T-helper 2 cell (primary cell): ENCODE measurements at places on chromosomes 2 and 18.

DNA sequence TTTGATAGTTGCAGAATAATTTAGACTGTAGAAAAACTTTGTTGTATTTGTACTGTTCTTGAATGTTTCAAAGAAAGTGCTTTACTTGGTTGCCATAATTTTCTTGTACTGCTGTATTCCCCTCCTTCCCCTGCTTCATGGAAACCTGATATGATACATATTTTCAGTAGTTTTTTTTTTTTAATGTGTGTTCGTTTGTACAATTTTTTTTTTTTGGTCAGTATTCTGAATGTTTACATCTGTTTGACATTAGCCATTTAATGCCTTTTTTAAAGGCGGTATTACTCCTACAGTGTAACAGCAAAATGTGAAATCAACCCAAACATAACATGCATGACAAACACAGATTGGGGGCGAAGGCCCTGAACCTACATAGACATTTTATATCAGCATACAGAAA lies 172.3 kb downstream of the ASXL3 start:
- no peak for DNase-seq

GRCh38 chr18:3171631-3172030 lies 48.1 kb downstream of the MYOM1 start:
- no peak for DNase-seq

GRCh38 chr2:154374416-154374815 lies 324.1 kb upstream of the KCNJ3 start:
- DNase-seq = no peak

GRCh38 chr2:157318884-157319283 lies 6.7 kb downstream of the ERMN start:
- no peak for DNase-seq

DNA sequence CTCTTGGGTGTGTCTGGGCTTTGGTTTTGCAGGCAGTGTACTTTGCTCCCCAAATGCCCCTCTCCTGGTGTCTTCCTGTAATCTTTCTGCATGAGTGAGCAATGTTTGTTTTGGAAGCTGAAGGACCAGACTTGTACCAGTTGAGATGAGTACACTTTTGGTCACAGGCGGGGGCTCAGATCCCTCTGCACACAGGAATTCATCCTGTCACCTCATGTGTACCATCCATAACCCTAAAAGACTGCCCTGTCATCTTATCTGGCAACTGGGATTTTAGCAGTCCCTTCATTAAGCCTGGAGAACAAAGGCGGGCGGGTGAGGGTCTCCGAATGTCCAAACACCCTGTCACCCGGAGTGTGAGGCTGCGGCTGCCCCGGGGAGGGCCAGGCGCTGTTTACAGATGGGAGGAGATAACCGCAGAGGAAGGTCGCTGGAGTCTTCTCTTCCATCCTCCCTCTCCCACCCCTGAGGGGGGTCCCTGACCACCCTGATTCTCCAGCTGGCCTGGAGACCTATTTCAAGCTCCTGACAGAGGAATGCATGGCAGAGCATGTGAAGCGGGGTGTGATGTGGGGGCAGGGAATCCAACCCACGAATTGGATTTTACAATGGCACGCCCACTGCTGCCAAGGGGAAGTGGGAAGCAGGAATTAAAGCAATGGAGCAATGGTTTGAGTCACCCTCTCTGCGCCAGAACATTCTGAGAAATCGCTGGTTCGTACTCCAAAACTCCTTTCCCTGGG lies 158.2 kb upstream of the MYCN start:
- no peak for DNase-seq

- no peak for DNase-seq
These were observed 59.8 kb upstream of the LGALSL start for GRCh38 chr2:64394153-64394552.

DNA sequence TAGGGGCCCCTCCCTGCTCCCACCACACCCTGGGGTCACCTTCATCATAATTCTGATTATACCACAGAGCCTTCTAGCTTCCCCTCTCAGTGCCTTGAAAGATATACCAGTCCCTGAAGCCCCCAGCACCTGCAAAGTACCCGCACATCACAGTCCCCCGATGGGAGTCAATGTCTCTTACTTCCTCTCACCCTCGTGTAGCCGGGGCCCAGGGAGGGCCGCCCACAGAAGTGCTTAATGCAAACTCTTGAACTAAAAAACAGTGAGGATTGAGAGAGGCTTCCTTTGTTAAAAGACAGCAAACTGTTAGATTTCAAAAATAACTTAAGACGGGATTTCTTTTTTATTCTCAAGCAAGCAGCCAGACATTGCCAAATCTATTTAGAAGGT lies 76.5 kb downstream of the SFXN5 start:
- DNase-seq = no peak

GRCh38 chr18:12304351-12305210 lies 3.5 kb upstream of the TUBB6 start:
- DNase-seq = no peak

GRCh38 chr2:169107645-169108044 lies 38.3 kb downstream of the DHRS9 start:
- no peak for DNase-seq

GRCh38 chr2:24459224-24460161 lies 31.6 kb upstream of the NCOA1 start:
- no peak for DNase-seq

DNA sequence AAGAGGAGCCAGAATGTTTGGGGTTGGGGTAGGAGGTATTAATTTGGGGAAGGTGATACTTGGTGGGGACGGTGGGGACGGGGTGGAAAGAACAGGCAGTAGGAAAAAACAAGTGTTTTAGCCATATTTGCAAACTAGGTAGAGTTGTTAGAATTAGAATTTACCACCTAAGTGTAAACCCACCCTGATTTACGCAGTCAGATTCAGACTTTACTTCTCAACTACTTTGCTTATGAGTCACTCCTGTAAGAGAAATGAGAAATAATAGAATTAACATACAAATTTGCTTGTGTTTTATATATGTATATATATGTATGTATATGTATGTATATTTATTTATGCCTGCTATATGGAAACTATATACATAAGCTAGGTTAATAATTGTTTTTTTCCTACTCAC lies 1168.2 kb upstream of the ZEB2 start:
- no peak for DNase-seq

DNA sequence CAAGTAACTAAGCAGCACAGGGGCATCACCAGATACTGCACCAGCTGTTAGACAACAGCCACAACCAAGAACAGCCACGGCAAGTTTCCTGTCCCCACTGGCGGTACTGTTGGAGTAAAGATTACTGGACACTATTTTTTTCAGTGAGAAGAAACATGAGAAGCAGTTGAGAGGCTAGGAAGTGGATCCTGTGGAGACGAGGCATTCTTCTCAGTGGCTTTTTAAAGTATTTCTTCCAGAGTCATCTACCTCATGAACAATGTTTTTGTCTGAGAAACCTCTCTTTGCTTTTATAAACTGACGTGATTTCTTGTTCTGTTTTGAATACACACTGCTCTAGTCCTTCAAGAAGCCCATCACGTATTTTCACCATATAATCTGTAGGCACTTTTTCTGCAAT lies 18.8 kb downstream of the TM4SF20 start:
- DNase-seq = no peak

DNA sequence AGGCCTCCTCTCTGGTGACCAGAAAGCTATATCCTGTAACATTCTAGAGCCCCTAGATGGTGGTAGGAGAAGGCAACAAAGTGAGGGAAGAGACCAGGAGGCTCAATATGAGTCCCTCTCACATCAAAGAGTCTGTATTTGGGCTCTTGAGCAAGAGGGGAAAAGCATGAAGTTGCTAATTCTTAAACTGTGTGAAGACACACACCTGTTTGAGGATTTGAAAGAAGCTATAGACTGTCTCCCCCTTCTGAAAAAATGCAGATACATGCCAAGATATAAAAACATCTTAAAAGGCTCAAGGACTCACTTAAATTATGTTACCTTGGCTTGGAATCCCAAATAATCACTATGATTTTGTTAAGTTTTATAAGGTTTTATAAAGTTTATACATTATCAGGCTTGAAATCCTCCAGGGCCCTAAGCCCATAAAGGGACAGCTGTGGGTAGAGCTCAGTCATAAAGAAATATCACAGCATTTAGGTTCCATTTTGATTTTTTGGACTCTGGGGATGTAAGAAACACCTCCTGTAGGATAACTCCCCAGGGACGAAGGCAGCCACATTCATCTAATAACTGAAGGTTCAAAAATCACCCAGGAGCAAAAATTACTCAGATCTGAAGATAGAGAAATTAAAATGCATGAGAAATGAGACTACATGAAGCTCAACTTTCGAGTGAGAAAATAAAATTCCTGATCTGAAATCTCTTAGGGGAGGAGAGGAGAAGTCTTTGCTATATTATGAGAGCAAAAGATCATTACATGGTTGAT lies 136.1 kb upstream of the LGALSL start:
- DNase-seq = no peak

DNA sequence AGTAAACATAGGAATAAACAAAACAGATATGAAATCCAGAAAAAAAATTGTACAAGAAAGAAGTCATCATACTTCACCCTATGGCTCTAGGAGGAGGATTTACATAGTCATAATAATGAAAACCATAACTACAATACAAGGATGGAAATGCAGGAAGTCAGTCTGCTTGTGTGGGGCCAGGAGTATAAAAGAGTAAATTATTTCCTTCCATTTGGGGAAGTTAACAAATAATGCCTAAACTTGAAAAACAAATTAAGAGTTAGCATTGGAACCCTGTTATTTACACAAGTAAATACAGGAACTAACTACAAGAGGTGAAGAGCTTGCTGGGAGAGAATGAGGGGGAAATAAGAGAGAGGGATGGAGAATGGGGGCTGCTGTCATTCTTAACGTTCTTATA lies 15.4 kb downstream of the TMEM163 start:
- DNase-seq = no peak

DNA sequence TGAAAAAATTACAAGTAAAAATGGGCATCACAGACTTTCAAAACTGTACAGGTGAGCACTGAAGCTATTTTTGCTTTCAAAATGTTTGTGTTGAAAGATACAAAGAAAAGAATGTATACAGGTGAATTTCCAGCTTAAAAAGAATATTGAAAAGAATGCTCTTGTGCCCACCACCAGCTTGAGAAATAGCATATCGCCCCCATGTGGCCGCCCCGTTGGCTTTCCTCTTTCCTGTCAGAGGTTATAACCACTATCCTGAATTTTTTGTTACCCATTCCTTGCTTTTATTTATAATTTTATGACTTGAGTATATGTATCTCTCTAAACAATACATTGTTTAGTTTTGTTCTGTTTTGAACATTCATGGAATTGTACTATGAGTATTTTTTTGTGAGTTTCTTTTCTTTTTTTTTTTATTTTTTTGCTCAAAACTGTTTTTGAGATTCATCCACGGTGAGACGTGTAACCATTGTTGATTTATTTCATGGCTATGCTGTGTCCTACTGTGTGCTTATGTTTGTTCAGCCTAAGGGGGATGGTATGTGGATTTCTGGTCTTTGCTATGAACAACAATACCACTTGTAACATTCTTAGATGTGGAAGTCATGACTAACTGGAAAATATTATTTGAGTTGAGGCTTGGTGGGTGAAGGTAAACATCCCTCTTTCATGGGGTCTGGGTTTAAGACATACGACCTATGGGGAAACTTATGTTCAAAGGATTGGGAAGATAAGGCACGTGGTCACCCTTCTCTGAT lies 11.6 kb downstream of the TRPM8 start:
- peak; percentile 18 for DNase-seq

DNA sequence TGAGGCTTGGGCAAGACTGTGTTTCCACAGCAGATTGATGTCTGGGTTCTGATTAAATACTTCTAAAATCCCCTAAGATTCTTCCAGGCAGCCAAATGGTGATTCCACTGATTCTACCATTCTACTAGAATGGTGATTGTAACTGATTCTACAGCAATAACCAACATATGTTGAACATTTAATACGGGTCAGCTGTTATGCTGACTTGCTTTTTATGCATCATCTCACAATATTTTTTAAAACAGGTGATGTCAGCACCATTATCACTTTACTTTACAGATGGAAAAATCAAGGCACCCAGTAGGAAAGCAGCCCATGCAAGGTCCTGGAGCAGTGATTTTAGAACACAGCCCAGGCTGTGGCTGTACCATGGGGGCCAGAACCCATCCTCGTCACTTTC lies 37.5 kb downstream of the TIMM21 start:
- DNase-seq = no peak

GRCh38 chr18:38421021-38421420 lies 855.4 kb upstream of the CELF4 start:
- no peak for DNase-seq

DNA sequence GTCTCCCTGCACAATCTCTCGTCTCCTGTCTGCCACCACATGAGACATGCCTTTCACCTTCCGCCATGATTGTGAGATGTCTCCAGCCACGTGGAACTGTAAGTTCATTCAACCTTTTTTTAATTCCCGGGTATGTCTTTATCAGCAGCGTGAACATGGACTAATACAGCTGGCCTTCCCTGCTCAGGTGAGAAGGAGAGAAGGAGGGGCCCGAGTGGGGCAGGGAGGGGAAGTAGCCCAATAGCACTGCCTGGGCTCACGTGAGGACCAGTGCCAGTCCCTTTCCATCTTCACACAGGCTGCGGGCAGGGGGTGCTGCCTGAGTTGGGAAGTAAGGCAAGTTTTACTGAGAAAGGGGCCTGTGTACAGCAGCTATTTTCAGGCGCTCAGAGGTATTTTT lies 70.7 kb downstream of the CYB5A start:
- DNase-seq = no peak

- no peak for DNase-seq
These were observed 902 bp downstream of the SS18 start for GRCh38 chr18:26089293-26090129.

GRCh38 chr2:235752846-235753245 lies 259.0 kb downstream of the AGAP1 start:
- no peak for DNase-seq

GRCh38 chr18:29430416-29430815 lies 1253.5 kb upstream of the CDH2 start:
- DNase-seq = no peak

DNA sequence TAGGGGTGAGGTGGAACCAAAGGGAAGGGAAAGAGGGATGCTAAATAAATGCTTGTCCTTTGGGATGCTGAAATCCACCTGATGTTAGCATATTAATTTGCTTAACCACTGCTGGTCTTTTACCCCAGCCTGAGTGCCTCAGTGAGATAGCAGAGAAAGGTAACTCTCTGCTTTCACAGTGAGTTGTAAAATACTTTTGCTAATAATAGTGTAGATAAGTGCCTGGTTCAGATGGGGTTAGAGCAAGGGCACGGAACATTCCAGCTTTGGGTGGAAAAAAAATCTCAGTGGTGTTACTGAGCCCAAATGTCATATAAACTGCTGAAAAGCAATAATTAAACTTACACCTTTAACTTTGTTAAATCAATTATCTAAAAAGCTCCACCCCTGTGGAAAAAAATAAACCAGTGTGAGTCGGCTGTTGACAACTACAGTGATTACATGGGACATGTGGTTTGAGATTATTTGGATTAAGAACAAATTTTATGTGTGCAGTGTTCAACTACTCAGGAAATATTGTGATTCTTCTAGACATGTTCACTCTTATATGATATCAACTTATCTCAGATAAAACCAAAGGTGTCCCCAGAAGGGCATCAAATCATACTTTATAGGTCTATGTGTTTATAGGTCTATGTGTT lies 21.1 kb upstream of the RND3 start:
- no peak for DNase-seq

GRCh38 chr2:202172439-202173211 lies 65.8 kb downstream of the SUMO1 start:
- DNase-seq = no peak

GRCh38 chr2:18519914-18520450 lies 40.5 kb downstream of the RDH14 start:
- DNase-seq = no peak
